Brain microvascular endothelial cell (primary cell): ENCODE measurements at places on chromosomes 3 and 15.

GRCh38 chr3:17505856-17506255 is 236.6 kb downstream of the TBC1D5 start:
- DNase-seq, result no peak

- DNase-seq, result peak; percentile 20
Measured at GRCh38 chr15:87287156-87287555, 969.4 kb downstream of the NTRK3 start.

DNA sequence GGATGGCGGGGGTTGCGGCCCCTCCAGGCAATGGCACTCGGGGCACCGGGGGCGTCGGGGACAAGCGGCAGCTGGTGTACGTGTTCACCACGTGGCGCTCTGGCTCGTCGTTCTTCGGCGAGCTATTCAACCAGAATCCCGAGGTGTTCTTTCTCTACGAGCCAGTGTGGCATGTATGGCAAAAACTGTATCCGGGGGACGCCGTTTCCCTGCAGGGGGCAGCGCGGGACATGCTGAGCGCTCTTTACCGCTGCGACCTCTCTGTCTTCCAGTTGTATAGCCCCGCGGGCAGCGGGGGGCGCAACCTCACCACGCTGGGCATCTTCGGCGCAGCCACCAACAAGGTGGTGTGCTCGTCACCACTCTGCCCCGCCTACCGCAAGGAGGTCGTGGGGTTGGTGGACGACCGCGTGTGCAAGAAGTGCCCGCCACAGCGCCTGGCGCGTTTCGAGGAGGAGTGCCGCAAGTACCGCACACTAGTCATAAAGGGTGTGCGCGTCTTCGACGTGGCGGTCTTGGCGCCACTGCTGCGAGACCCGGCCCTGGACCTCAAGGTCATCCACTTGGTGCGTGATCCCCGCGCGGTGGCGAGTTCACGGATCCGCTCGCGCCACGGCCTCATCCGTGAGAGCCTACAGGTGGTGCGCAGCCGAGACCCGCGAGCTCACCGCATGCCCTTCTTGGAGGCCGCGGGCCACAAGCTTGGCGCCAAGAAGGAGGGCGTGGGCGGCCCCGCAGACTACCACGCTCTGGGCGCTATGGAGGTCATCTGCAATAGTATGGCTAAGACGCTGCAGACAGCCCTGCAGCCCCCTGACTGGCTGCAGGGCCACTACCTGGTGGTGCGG is 1.9 kb downstream of the CHST2 start:
- peak; percentile 86 for DNase-seq

- no peak for DNase-seq
Measured at GRCh38 chr15:88393719-88394519, 73.3 kb downstream of the MRPL46 start.

GRCh38 chr3:37054370-37054769 is 61.1 kb downstream of the MLH1 start:
- DNase-seq, result peak; percentile 37

DNA sequence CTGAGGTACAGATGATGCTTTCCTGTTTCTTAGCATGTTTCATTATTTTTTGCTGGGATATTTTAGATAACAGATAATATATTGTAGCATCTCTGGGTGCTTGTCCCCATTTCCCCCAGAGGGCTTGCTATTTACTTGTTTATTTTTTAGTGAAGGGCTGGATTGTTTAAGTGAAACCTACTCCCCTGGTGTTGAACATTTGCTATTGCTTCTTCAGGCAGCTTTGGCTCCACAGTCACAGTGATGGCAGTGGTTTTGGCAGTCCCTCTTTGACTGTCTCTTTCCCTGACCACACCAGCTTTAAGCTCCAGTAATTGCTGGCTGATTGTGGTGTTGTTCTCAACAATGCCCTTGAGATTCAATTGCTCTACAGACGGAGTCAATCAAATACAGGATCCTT is 128.9 kb downstream of the KLF13 start:
- no peak for DNase-seq

DNA sequence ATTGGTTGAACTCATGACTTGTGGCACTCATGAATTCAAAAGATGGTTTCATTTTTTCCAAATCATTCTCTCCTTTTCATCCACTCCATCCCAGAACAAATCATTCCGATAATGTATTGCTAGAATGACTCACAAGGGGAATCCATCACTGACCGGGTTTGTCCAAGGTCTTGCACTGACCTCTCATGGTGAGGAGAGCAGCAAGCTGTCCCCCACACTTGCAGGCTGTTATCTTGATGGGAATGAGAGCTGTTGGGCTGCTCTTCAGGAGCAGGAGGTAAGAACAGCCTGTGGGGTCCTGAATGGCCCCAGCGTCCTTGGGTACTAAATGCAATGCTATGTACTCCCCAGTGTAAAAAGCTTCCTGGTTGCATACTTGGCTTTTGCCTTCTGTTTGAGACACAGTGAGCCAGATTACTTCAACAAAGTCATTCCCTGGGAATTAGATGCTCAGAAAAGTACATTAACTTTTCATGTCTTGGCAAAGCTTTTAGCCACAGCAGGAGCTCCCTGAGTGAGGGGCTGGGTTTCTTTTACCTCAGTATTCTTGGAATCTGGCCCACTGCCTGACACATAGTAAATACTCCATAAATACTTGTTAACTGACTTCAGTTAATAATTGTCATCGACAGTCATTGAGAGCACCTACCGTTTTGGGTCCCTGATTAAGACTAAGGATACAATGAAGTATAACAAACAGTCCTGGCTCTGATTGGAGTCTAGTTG is 24.1 kb downstream of the CCNL1 start:
- DNase-seq, result peak; percentile 57

GRCh38 chr3:188728371-188728896 is 443.3 kb upstream of the TPRG1 start:
- DNase-seq, result no peak

- DNase-seq, result no peak
Measured at GRCh38 chr3:128572644-128573105, 77.9 kb downstream of the RPN1 start.

GRCh38 chr15:68875377-68876116 is 54.8 kb upstream of the SPESP1 start:
- peak; percentile 82 for DNase-seq

GRCh38 chr3:67495751-67496150 is 158.7 kb downstream of the SUCLG2 start:
- DNase-seq, result no peak

- peak; percentile 74 for DNase-seq
Measured at GRCh38 chr3:14203521-14204079, 25.0 kb downstream of the LSM3 start.

DNA sequence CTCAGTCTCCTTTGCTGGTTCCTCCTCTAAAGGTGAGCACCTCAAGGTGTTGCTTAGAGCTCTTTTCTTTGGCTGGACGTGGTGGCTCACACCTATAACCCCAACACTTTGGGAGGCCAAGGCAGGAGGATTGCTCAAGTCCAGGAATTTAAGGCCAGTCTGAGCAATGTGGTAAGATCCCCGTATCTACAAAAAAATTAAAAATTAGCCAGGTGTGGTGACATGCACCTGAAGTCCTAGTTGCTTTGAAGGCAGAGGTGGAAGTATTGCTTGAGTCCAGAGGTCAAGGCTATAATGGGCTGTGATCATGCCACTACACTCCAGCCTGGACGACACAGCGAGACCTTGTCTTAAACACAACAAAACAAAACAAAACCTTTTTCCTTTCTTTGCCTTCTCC is 28.3 kb downstream of the TOPBP1 start:
- no peak for DNase-seq

DNA sequence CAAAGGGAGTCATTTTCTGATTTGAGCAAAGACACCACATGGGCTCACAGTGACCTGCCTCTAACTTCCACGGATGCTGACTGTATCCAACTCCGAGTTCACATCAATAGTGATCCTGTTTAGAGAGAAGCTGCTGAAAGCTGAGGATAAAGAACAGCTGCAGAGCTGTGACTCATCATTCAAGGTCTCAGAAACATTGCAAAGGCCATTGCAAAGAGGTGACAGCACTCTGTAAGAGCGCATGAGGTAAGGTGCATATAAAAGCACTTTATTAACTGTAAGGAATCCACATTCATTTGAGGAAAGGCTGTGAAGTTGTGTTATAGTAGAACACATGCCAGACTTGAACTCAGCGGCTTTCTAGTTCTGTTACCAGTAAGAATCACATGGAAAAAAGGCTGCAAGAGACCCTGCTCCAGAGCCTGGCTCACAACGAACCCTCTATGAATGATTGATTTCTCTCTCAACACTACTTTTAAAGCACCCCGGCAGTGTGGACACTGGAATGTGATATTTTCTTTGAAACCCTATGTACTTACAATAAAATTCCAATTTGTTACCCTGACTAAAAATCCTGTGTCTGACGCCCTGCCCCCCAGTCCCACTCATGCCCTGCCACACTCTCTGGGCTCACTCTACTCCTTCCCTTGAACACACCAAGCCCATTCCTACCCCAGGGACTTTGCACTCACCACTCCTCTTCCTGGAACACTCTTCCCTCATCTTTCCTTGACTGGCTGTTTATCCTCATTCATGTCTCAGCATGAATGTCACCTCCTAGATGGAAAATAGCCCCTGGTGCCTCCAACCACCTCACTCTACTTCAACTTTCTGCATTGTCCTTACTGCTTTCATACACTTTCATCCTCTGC is 111.2 kb downstream of the LSM3 start:
- peak; percentile 84 for DNase-seq

- DNase-seq, result no peak
Measured at GRCh38 chr3:54761637-54762036, 166.2 kb downstream of the LRTM1 start.

DNA sequence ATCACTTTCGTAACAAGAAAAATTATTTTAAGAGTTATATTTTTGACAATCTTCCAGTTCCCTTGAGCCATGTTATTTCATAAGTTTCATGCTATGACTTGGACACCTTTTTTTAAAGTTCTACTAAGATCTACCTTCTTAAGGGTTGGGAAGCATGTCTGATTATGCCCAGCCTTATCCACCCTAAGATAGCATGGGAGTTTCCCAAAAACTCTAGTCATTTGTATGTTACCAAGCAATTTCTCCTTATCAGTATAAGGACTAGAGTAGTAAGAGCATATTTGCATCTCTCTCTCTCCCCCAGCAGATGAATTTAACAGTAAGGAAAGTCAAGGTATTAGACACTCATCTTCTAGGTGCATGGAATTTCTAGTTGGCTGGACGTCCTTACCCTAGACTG is 85.1 kb upstream of the NTRK3 start:
- no peak for DNase-seq
